ENCODE measurements at places on chromosomes 7 and 10.

GRCh38 chr7:94392393-94392786 lies 2.3 kb upstream of the COL1A2 start:
- DNase-seq: peak; percentile 71

DNA sequence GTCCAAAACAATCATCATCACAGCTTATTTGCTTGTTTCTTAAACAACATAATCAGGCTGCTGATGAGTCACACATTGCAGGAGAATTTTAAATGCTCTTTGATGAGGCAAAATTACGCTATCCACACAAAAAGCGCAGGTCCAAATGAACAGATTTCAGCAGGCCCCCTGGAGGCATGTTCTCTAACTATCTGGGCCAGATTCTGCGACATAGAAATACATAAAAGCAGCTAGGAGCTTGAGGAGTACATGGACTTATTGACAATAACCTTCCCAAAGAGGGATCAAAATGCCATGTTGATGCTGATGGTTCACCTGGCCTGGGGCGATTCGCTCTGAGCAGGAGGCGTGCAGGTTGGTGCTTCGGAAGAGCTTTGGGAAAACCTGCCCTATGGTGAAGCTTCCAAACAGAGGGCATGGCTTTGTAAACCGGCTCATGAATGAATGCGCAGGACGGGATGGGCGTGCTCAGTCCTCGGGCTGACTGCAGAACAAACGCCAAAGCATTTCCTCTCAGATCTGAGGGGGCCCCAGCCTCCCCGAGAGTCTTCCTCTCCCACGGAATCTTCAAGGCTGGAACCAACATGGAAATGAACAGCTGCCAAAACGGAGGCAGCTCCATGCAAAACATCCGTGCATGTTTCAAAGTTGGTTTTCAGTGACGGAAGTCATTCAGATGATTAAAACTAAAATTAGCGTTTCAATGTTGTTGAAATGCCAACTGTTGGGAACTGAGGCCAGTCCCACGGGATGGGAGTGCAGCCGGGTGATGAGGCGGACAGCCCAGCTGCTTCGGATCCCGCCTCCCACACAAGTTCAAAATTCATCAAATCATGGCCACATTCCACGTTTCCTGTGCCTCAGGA lies 179.6 kb downstream of the TCERG1L start:
- no peak for DNase-seq

- no peak for DNase-seq
These were observed 155.5 kb downstream of the ZNF248 start for GRCh38 chr10:37701781-37702493.

DNA sequence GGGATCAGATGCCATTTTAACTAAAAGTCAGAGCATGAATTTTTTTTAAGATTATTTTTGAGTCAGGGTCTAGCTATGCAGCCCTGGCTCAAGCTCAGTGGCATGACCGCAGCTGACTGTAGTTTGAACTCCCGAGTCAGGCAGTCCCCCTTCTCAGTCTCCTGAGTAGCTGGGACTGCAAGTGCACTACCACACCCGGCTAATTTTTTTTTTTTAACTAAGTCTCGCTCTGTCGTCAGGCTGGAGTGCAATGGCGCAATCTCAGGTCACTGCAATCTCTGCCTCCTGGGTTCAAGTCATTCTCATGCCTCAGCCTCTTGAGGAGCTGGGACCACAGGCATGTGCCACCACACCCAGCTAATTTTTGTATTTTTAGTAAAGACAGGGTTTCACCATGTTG lies 7.8 kb downstream of the TAS2R41 start:
- DNase-seq: peak; percentile 70
